ENCODE measurements at places on chromosomes 6 and 20.

- no peak for DNase-seq
These were observed 67.0 kb downstream of the TNFRSF21 start for GRCh38 chr6:47242483-47243386.

GRCh38 chr20:39885975-39886649 lies 802.9 kb downstream of the MAFB start:
- no peak for DNase-seq

DNA sequence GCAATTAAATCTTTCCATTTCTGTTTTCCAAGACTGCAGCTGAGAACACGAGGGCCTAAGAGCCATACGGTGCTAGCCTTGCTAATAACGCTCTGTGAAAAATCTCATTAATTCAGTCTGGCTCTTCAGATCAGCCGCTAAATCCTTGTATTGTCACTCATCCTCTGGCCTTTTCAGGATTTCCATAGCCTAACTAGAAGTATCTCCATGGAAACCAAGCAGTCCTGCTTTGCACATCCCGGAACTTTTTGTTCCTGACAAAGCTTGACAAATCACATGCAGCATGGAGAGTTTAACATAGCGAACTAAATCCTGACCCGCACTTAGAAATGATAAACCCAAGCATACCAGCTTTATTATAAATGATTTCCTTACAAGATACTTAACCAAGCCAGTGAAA lies 383.7 kb downstream of the CD83 start:
- DNase-seq: peak; percentile 25

GRCh38 chr6:151269321-151269995 lies 29.7 kb downstream of the AKAP12 start:
- DNase-seq: no peak

DNA sequence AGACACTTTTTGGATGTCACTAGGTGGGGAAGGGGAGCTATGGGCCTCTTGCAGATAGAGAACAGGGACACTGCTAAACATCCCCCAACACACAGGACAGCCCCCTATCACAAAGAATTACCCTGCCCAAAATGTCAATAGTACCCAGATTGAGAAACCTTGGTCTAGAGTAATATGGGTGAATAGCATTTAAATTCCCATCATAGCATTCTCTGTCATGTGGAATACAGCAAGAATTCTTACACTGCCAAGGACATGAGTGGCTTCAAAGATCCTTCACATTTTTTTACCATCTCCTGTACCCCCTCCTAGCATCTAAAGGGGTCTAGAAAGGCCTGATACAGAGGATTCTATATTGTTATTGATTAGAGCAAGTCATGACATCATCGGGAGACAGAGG lies 83.1 kb upstream of the SSTR4 start:
- no peak for DNase-seq

- DNase-seq: no peak
These were observed 480.0 kb upstream of the JAG1 start for GRCh38 chr20:11153819-11154218.

DNA sequence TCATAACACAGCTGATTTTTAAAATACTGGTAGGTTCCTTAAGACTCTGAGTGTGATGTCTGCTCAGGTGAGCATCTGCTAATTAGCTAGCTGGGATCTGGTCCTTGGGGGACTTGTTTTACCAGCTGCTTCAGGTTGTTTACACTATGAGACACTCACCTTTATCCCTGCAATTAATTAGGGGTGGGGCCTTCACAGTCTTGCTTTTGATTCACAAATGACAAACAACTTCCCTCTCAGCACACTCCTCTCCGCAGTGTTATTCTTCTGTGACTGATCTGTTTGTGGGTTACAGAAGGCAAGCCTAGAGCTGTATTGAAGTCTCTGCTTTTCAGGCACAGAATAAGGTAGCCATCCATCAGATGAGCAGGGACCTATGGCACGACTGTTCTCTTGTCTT lies 62.0 kb upstream of the CD83 start:
- DNase-seq: no peak

- DNase-seq: no peak
These were observed 481.1 kb downstream of the BMP2 start for GRCh38 chr20:7248281-7249201.

- no peak for DNase-seq
These were observed 69.3 kb upstream of the EYS start for GRCh38 chr6:65776332-65776731.

GRCh38 chr6:24908650-24909035 lies 27.1 kb downstream of the RIPOR2 start:
- DNase-seq: no peak

DNA sequence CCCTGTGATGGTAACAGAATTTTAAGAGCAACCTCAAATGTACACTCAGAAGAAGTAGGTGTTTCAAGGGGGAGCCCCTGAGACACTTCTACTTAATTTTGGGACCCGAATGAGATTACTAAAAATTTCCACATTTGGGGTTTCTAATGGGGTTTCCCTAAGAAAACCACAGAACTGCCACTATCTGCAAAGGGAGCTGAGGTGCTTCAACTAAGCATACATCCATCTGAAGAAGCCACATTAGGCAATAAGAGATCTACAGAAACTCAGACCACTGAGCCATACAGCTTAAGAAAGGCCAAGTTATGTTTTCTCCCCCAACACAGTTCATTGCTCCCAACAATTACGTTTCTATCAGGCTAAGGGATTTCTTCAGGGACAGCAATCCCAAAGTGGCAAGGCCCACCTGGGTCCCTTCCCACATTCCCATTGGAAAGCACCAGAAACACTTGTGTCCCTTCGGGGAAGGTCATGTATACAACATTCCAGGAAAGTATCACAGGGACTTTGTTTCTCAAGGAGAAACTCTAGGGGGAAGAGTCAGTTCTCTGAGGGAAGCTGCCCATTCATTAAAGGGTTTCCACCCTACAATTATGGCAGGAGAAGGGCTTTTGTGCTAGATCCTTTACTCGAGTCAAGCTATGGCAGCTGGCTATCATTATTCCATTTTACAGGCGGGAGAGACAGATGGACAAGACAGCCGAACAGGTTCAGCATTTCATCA lies 5.0 kb downstream of the BCL2L1 start:
- no peak for DNase-seq

- DNase-seq: no peak
These were observed 8.1 kb upstream of the CSE1L start for GRCh38 chr20:49037962-49038387.

DNA sequence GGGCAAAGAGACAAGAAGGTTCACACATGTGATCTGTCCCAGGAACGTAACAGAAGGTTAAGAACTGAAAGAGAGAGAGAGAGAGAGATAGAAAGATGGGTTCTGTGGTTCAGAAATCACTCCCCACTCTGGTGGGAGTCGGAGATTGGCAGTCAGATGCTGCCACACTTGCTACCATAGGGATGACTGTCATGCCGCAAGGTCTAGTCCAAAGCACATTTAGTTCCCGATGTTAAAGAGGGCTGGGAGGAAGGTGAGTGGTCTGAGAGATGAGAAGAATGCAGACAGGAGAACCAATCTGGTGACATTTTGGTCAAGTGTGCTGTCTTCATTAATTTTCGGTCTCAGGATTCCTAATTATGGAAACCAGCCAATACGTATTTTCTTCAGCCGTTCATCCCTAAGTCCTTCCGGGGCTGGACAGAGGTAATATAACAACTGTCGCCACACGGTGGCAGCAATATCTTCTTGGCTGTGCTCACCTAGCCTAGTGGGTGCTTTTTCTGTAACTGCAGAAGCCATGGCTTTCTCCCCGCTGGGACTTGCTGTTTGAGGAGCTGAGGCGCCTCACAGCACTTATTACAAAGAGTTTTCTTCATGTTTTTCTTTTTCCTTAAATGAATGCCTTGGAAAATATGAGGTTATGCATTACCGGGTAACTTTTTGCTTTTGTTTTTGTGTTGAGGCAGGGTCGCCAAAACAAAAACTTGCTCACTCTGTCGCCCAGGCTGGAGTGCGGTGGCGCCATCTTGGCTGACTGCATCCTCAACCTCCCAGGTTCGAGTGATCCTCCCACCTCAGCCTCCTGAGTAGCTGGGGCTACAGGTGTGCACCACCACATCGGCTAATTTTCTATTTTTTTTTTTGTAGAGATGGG lies 46.0 kb downstream of the SLC35D3 start:
- peak; percentile 48 for DNase-seq

GRCh38 chr6:52333840-52334200 lies 28.1 kb upstream of the PAQR8 start:
- no peak for DNase-seq

GRCh38 chr6:43021270-43022047 lies at the start of gene RRP36:
TSS of gene RRP36 (plus strand) at chr6:43021623. CDS start at chr6:43021655, 32 bp downstream.
- peak; percentile 79 for DNase-seq

DNA sequence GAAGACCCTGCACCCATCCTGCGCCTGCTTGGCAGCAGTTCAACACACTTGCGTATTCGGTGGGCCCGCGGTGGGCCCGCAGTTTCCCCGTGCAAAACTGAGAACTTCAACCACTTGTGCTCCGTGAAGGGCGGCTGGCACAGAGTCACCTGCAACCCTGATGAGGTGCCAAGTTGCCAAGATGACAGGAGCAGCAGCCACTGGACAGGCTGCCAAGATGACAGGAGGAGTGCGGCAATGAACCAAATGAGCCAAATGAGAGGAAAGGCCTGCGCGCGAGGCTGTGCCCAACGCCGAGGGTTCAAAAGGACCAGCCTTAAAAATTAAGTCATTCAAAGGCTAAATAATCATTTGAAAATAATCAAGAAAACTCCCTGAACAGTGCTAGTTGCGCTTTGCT lies 20.1 kb downstream of the DIDO1 start:
- no peak for DNase-seq

GRCh38 chr6:98775205-98775604 lies 59.2 kb upstream of the POU3F2 start:
- no peak for DNase-seq

DNA sequence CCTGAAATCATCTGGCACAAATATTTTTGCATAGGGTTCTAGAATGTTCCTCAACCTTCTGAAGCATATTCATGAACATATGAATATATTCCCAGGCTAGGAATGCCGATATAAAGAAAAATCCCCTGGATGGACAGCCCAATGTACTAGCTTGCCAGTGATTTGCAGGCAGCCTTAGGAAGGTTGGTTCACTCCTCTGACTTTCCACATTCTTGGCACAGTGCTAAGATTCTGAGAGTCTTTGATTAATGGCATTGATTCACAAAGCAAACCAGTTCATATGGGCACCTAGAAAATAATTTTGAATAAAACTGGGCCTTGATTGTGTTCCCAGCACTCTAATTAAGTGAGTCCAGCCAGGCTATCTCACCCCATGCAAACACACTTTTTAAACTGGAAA lies 56.9 kb upstream of the ENPP4 start:
- DNase-seq: no peak

- DNase-seq: no peak
These were observed 4.9 kb upstream of the DLL1 start for GRCh38 chr6:170295510-170296422.

- DNase-seq: no peak
These were observed 33.0 kb downstream of the PYGB start for GRCh38 chr20:25280574-25281535.

DNA sequence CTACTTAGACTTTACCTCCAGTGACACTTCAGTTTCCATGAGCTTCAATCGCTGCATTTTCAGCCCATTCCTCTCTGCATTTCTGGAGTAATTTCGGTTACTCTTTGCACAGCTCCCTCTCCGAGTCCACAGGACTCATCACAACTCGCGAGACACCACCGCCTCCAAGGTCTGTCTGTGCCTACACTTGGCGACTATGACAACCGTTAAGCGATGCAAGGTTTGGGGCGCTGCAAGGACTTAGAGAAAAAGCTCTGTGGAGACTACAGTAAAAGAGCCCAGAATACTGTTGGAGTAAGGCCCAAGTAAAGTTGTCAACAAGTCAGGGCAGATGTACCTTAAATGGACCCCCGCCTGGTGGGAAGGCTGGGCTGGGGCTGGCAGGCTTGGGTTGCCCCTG lies 95.7 kb upstream of the RPS6KA2 start:
- no peak for DNase-seq

DNA sequence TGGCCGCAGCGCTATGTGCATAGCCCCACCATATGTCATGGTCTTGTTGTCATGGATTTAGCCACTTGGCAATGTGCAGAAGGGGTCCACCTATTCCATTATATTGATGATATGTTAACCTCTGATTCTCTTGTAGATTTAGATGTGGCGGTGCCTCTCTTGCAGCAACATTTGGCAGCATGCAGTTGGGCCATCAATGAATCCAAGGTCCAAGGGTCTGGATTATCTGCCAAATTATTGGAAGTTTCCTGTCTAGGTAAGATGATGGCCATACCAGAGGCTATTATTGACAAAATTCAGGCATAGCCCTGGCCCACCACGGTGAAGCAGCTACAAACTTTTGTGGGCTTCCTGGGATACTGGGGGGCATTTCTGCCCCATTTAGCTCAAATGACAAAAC lies 31.4 kb downstream of the HDDC2 start:
- DNase-seq: no peak

DNA sequence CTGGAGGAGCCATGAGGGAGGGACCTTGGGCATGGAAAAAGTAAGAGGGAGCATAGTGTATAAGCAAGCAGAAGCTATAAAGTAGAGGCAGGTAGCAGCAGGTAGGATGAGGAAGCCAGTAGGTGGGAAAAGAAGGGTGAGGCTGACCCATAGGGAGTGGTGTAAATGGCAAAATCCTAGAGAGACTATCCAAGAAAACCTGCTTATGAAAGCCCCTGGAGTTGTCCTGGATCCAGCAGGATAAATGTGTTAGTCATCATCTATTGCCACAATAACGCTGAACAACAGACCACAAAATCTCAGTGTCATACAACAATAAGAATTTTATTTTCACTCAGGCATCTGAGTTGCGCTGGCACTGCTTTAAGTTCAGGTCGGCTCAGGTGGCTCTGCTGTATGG lies 30.2 kb downstream of the CHD6 start:
- DNase-seq: no peak

DNA sequence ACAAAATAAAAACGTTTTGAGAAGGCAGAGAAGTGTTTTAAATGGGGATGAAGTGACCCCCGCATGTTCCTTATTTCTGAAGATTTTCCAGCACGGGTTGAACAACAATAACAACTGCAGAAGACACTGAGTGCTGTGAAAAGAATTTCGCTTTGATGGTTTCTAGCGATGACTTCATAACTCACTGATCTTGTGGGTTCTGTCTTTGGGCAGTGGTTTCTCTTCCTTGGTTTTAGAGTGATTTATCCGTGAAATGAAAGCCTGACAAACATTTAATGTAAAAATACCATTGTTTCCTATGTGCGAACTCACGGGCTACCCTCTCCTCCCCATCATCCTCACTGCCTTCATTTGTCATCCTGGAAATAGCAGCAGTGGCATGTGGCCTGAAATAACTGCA lies 793.9 kb downstream of the QKI start:
- no peak for DNase-seq

GRCh38 chr6:26195924-26196845 lies 109.0 kb downstream of the HFE start:
- DNase-seq: no peak

DNA sequence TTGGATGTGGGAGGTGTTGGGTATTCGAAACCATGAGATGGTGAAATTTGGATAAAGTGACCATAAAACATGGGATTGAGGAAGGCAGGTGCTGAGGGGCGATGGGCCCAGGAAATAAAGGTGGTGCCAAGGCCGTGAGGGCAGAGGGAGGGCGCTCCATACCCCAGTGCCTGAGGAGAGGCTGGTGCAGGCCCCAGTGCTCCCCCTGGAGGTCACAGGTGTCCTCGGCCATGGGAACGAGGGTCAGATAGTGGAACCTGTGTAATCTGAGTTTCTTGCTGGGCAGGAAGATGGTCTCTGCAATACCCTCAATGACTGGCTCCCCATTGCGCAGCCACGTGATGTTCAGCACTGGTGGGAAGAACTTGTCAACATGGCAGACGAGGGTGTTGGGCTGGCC lies 16.2 kb downstream of the HLA-DPB1 start:
- no peak for DNase-seq

GRCh38 chr6:12356983-12357972 lies 67.1 kb downstream of the EDN1 start:
- DNase-seq: no peak
